ENCODE measurements at places on chromosomes 5 and 9.

DNA sequence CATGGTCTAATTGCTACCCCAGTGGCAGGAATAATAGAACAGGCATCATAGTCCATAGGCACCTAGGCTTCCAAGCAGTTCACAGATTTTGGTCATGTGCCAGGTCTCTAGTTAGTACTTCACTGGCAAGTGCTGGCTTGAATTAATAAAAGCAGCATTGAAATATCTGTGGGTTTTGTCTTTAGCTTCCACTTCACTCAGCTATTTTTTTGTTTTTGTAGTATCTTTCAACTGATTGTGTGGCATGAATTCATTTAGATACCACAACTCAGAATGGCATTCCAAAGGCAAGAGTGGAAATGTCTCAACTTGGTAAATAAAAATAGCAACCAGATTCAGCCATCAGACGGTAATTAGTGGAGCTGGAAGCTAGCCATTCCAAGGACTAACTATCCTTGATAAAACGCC is 27.9 kb upstream of the ITGA2 start:
- peak; percentile 17 for DNase-seq

DNA sequence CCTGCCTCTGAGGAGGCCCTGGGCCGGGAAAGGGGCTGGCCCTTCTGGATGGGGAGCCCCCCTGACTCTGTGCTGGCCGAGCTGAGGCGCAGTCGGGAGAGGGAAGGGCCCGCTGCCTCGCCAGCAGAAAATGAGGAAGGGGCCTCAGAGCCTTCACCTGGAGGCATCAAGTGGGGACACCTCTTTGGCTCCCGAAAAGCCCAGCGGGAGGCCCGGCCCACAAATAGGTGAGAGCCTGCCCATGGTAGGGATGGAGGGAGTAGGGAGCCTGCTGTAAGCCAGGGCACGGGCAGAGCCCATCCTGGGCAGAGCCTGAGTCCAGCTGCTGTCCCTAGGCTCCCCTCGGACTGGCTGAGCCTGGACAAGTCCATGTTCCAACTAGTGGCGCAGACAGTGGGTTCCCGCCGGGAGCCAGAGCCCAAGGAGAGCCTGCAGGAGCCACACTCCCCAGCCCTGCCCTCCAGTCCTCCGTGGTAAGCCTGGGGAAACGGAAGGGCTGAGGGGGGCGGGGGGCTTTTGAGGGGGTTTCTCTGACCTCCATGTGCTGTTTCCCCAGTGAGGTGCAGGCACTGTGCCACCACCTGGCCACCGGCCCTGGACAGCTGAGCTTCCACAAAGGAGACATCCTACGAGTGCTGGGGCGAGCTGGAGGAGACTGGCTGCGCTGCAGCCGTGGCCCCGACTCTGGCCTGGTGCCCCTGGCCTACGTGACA is 44.3 kb upstream of the TESK1 start:
- DNase-seq = no peak

- DNase-seq = no peak
Measured at GRCh38 chr5:126562823-126563222, 32.2 kb downstream of the ALDH7A1 start.

- DNase-seq = no peak
Measured at GRCh38 chr9:73231203-73231602, 79.5 kb downstream of the ANXA1 start.

GRCh38 chr5:16934123-16934522 is 2.0 kb downstream of the MYO10 start:
- peak; percentile 90 for DNase-seq

DNA sequence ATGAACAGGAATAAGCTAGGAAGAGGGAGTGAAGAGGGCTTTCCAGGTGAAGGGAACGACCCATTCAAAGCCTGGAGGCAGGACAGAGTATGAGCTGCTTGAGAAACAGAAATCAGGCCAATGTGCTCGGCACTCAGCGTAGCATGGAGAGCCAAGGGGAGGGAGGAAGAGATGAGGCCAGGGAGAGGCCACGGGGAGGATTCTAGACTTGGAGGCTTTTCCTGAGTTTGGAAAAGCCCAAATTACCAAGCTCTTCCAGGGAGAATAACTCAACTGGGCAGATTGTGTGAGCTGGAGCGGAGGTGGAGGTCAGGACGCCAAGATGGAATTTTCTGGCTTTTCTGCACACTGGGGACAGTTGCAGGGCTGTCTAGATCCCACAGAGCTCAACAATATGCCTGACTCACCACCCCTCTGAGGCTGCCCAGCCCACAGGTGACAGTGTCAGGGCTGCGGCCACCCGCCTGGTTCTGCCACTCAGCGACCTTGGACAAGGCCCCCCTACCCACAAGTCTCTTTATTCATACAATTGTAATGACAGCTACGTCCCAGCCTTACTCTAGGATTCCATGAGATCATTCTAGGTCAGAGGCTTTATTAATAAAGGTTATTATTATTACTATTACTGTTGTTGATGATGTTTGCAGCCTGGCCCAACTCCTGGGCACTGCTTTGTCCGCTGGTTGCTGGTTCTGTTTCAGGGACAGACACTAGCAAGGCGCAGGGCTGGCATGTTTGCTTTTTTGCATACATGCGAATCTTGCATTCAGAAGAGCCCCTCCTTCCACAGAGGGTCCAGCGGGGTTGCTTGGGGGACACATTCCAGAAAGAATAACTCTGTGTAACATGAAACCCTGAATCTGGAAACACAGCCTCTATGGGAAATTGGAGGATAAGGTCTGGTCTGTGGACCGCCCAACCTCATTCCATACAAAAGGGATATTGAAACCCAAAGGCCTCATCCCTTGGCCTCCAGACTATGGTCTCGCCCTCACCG is 9.4 kb upstream of the LMX1B start:
- DNase-seq = peak; percentile 69

GRCh38 chr5:80884086-80884813 is 75.9 kb upstream of the RASGRF2 start:
- no peak for DNase-seq

GRCh38 chr9:6984941-6985578 is 227.3 kb downstream of the KDM4C start:
- DNase-seq = no peak

DNA sequence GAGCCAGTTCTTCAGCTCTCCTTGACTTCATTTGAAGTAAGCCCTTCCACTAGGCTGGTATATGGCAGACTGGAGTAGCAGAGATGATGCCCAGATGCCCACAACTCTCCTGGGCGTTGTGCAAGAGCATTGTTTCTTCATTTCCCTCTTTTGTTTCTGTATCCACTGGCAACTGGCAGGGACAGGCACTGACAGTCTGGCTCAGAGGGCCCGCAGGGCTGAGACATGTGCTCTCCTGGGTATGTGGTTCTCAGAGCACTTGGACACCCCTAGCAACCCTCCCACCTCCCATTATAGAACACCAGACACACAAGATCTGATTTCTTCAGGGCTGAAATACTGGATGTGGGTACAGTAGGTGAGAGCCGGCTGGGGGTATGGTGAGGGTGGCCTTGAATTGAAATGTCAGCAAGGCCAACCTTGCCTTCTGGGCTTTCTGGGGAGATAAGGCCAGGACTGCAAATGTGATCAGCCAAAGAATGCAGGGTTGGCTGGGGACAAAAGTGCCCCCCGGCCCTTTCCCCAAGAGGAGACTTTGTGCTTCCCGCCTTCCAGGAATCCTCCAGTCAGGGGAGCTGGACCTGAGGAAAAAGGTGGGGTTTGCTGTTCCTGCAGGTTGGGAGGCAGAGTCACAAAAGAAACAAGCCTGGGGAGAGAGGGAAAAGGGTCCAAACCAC is 28.6 kb upstream of the CTNNA1 start:
- DNase-seq = no peak

- DNase-seq = no peak
Measured at GRCh38 chr5:136021016-136021405, 7.8 kb upstream of the TGFBI start.

GRCh38 chr5:170488570-170488969 is 15.2 kb upstream of the KCNIP1 start:
- DNase-seq = no peak

DNA sequence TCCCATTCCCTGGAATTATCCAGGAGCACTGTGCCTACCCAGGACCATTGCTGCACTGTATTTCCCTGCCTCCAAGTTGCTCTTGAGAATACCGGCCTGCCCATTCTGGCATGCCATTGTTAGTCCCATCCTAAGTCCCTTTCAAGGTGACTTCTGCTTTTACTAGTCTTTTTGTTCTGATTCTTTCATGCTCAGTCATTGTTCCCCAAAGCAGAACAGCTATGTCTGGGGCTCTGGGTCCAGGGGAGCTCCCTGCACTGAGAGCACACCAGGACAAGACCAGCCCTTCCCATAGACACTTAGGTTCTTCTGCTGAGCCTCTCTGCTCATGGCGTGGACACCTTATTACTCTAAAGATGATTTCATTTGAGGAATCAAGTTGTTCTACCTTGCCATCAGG is 388.9 kb upstream of the KLF4 start:
- no peak for DNase-seq

DNA sequence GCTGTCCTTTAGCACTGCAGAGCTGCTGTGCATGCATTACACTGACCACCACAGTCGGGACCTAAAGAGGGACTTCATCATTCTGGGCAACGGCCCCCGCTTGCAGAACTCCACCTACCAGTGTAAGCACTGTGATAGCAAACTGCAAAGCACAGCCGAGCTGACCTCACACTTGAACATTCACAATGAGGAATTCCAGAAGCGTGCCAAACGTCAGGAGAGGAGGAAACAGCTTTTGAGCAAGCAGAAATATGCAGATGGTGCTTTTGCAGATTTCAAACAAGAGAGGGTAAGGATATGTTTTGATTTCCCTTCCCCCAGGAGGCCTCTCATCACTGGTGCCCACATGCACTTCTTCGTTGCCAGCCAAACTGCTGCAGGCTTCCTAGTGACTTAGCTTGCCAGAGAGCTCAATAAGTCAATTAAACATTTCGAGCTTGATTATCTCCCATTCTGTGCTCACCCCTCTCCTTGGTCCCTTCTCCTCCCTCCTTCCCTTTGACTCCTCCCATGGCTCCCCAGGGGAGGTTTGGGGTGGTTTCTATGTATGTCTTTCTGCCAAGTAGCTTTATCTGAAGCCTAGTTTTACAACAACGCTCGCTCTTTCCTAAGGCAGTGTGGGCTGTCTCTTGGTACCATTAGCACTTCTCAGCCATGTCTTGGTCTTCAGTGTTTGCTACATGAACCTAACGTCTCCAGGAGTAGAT is 66.7 kb downstream of the ZNF462 start:
- no peak for DNase-seq

- DNase-seq = peak; percentile 47
Measured at GRCh38 chr5:133921979-133922378, 46.4 kb downstream of the C5orf15 start.

DNA sequence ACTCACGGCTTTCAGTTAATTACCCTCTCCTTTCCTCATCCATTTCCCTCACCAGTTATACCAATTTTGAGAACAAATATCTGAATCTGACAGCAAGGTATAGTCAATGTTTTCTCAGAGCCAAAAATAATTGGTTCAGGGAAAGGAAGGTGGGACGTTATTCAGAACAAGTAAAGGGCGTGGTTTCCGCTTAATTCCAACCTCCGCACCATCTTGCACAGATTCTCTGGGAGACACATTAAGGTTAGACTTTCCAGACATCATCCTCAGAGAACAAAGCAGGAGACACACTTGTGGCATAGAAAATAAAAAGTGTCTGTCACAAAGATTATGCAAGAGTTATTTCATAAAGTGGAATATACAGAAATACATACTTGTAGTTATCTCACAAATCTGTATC is 441.2 kb downstream of the IRX1 start:
- DNase-seq = no peak

DNA sequence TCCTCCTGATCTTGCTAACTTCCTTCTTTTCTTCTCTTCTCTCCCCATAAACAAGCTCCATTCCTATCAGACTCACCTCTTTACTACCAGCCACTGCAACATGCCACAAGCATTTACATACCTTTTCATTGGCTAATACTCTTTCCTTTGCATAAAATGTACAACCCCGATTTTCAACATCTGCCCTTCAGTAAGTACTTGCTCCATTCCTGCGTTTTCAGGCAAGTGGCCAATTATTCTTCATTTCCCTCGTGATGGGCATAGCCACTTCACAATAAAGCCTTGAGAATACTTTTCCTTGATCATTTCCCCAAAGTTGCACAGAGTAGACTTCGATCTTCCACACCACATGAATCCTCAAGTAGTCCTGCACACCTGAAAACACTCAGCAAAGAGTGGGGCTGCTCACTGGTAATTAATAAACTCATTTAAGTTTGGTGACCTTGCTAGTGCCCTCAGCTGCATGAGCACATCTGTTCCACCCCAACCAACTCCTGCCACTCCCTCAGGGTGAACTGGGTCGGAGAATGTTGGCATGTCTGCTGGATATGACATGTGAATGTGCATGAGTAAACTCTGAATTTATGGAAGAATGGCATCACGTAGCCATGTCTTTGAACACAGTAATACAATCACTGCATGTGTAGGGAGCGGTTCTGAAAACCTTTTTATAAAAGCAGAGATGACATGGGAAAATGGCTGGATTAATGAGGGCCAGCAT is 535.8 kb downstream of the SEMA5A start:
- no peak for DNase-seq

GRCh38 chr5:72539726-72540125 is 32.5 kb upstream of the ZNF366 start:
- DNase-seq = no peak

GRCh38 chr5:132017316-132017715 is 5.9 kb upstream of the ACSL6 start:
- no peak for DNase-seq

DNA sequence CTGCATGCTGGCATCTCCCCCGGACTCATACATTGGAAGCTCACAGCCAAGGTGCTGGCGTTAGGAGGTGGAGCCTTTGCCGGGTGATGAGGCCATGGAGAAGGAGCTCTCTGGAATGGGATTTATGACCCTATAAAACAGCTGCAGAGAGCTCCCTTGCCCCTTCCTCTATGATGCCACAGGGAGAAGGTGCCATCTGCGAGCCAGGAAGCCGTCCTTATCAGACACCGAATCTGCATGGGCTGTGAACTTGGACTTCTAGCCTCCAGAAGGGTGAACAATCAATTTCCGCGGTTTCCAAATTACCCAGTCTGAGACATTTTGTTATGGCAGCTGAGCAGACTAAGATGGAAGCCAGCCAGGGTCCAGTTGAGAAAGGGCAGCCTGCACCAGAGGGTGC is 381.2 kb upstream of the IRX1 start:
- DNase-seq = no peak

- peak; percentile 52 for DNase-seq
Measured at GRCh38 chr9:102209176-102209575, 470.7 kb upstream of the GRIN3A start.

DNA sequence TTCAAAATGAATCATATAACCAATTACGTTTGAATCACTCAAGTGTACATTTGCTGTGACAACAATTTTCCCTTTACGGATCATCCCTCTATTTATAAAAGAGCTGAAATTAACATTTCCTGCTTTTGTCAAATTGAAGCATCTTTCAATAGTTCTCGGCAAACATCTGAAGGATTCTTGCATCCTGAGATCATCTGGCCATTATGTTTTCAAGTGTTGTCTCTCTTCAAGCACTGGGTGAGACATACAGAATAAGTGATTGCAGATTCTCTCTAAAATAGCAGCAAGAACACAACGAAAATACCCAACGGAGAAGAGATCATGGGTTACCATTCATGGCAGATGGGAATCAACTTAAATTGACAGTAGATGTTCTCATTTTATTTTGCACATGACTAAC is 283.4 kb upstream of the GRAMD2B start:
- peak; percentile 66 for DNase-seq

GRCh38 chr5:80139466-80139972 is 104.4 kb downstream of the THBS4 start:
- no peak for DNase-seq

GRCh38 chr5:81268521-81269196 is 32.7 kb upstream of the ZCCHC9 start:
- no peak for DNase-seq
